CD4-positive, alpha-beta T cell treated with Interleukin-4 for 1 hour (primary cell): ENCODE measurements at places on chromosomes 12 and 14.

DNA sequence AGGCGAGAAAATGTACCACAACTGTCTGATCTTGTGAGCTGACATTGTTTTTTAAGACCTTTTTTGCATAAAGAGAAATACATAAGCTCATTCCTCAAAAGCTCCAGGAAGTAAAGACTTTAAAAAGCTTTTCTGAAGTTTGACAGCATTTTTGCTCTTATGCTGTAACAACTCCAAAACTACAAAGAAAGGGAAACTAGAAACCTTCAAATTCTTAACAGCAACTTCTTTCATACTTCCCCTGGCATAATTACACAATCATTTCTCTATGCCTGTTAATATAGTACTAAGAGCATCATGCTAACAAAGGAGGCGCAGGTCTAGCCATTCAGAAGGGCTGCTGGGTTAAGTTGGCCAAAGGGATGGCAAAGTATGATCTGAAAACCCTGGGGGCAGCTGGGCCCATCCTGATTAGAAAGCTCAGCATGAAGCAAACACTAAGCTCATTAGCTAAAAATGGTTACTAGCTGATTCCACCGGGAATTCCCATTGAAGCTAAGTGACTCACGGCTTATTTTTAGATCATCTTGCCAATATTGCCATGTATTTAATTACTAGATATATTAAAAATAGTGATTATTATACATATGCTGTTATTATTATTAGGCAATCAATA, 26.1 kb upstream of the ANP32D start:
- no peak for DNase-seq

DNA sequence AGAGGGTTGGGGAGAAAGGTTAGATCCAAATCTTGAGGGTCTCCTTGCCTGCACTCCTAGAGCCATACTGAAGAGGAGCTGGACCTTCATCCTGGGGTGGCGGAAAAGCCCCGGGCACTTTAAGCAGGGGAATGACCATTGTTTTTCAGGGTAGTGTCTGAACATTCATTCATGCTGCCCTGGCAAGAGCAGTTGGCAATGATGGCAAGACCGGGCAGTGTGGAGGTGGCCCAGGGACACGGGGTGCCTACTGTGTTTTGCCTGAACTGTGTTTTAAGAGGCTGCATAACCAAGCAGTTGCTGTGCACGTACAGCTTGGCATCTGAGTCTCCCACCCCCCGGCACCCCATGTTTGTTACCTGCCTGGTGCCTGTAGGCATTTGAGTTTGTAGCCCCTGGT, 14.7 kb downstream of the TPCN1 start:
- no peak for DNase-seq

- DNase-seq: no peak
Observed at GRCh38 chr14:74628418-74628817, 16.4 kb upstream of the LTBP2 start.

GRCh38 chr12:103382119-103382518, 113.6 kb downstream of the C12orf42 start:
- no peak for DNase-seq

DNA sequence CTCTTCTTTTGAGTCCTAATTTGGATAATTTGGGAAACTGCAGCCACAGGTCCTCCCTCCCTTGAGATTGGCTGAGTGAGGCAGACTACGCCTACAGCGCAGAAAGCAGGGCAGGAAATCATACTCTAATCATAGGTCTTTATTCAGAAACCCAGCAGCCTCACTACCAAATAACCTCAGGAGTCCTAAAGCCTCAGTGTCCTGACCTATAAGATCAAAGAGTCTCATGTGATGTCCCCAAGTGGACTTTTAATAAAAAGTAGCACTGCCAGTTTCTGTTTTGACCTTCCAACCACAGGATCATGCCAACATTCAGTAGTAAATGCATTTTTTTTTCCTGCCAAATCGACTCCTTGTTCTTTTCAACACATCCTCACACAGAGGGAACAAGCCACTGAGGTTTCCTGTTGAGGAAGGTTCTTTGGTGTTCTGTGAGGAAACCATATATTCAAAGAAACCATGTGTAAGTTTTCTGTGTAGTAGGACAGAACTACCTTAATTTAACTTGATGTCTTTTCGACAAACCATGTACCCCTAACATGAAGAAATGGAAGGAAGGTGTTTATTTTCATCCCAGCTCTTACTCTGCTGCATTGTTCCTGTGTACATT, 72.2 kb downstream of the VCPKMT start:
- peak; percentile 15 for DNase-seq

DNA sequence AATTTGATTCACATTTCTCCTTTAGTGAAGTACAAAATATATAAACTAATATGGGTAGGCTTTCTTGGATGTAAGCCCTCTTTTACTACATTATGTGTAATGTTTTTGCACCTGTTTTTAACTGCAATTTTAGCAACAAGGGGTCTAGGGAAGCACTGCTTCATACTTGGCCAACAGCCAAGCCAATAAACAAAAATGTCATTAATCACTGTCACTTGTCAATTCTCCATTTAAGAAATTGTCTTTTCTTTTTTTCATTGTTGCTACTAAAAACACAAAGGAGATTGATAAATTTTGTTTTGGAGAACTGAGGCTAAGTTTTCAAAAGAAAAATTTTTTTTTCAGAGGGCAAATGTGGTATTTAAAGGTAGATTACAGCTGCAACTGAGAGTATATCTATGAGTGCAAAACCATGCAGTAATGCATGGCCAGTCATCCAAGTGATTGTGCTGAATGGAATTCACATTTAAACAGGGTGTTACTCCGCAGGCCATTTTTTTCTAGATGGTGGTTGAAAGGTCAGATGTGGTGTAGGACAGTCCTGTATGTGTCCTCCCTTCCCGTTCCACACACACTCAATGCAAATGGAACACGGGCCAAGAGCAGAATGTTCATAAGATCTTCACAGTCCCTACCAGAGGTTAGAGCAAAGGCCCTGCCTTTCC, 503.0 kb upstream of the LMO3 start:
- no peak for DNase-seq

DNA sequence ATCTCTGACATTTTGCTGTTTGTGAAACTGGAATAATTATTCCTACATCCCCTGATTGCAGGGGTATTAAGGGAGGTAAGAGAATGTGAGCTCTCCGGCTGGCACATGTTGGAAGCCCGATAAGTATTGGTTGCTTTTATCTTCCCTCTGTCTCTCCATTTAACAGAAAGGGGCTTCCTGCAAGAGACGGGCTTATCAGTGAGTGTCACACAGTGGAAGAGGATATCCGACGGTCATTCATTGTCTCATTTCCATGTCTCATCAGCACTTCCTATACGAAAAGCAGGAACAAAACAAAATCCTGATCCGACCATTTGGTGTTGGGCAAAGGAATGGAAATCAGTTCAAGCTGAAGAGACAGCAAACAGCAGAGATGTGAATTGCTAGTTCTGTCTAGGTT, 10.7 kb downstream of the DYRK4 start:
- no peak for DNase-seq

DNA sequence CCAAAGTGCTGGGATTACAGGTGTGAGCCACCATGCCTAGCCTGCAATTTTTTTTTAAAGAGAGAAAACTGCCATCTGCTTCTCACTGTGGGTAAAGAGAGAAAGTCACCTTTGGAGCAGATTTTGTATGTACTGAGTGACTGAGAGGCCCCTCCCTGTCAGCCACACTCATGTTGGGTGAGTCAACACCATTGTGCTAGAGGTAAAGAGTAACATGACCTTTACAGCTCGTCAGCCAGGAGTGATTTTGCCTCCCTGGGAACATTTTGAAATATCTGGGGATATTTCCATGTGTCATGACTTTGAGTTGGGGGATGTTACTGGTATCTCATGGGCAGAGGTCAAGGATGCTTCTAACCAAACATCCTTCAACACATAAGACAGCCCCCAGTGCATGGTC, 115.2 kb downstream of the KSR2 start:
- DNase-seq: no peak

DNA sequence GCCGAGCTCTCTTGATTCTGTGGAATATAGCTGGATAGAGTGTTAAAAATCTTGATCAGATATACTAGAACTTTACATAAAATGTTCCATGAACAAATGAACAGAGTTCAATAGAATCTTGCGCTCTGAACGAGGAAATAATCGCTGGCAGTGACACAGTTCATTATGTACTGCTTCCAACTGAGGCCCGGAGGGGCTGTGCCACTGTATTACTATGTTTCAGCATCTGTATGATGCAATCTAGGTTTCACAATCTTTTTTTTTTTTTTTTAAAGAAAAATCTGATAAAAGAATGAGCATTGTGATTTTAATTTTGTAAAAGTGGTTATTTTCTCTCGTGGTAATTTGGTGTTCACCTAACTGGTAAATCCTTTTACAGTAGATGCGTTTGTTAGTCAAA, 77.2 kb downstream of the FERMT2 start:
- no peak for DNase-seq

- DNase-seq: no peak
Observed at GRCh38 chr14:90375934-90376333, 20.9 kb upstream of the CALM1 start.

GRCh38 chr14:37181441-37181840, 9.0 kb upstream of the SLC25A21 start:
- no peak for DNase-seq

DNA sequence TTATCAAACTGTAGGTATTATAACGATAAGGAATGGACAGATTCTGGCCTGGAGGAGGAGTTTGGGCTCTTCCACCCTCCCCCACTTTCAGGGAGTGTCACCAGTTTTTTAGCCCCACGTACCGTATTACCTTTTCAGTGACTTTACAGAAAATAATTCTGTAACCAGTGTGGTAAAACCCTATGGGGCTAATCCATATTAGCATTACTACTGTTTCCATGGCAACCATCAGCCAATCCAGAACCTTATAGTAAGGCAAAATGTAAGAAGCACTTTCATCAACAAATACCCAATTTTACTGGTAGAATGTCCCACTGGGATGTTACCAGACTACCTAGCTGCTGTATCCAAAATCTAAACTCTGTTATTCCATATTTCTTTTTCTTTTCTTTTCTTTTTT, 50.7 kb downstream of the BICDL1 start:
- no peak for DNase-seq

DNA sequence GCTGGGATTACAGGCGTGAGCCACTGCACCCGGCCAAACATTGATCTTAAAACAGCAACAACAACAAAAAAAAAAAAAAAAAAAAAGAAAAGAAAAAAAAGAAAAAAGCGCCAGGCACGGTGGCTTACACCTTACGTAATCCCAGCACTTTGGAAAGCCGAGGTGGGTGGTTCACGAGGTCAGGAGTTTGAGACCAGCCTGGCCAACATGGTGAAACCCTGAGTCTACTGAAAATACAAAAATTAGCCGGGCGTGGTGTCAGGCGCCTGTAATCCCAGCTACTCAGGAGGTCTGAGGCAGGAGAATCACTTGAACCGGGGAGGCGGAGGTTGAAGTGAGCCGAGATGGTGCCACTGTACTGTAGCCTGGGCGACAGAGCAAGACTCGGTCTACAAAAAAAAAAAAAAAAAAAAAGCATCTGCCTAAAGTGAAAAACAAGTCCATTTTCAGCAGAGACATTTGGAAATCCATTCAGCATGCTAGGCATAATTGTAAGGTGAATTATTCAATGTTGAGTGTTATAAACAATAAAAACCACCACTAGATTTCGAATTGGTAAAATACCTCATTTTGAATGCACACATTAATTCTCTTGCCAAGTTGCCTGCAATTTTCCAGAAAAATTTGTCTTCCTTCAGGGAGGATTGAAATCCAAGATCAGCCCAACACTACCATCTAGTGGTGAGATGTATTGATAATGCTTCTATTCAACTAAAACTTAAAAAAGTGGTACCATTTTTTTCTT, 8.0 kb upstream of the CERS5 start:
- DNase-seq: peak; percentile 69

DNA sequence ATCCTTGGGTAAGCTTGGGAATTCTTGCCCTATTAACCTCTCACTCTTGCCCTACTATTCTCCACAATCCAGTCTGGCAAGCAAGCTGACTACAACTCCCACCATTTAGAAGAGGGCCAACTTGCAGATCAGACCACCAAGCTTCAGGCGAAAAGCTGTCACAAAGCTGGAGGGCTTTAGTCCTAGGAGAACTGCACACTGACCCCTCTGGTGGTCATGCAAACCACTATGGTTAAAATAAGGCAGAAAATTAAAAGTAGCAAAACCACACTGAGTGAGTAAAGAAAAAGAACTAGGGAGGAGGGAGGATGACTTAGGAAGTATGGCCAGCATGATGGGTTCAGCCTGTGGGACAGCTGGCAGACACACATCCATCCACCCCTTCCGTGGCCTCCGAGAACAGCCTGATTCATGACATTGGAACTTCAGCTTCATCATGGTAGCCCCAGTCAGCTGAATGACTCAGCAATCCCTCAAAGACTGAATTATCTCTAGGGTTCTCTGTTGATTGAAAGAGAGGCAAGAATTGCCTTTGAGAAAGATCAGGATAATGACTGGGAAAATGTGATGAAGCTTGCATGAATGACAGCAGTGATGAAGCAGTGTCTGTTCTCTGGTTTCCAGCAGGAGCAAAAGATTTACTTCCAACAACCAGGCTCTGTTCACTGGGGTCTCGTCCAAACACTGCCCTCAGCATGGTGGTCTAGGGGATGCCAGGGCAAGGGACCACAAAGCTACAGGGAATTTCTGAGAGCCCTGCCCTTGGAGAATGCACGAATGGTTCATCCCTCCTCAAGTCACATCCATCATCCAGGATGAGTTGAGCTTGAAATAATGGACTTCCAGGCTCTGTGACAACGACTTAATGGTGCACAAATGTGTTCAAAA, 24.4 kb downstream of the PITPNM2 start:
- DNase-seq: no peak

DNA sequence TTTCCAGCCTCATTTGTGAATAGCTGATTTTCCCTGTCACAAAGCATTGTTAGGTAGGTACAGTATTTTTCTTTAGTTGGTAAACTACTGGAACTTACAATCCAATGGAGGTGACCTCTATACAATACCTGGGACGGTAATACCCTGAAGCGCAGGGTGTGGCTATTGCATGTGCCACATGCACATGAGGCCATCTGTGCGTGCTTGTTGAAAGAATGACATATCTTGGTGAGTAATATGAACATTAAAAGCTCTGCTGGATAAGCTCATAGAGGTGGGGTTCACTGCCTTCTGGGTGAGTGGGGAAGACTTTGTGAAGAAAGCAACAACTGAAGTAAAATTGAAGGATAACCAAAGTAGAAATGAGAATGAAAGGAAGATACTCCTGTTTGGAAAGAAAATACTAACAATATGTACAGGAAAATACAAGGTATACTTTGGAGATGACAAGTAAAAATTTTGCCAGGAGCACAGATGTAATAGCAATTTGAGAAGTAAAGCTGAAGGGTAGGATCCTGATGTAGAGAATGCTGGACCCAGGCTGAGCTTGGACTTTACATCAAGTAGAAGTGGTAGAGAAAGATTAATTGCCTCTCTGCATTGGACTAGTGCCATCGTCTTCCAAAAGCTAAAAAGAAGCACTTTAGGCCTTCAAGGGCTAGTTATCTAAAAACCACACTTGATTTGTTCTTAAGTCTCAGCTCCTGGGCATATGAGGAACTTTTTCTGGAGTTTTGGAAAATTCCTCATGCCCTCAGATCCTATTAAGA, 97.1 kb downstream of the SLC38A6 start:
- no peak for DNase-seq

GRCh38 chr12:99769396-99769980, 121.9 kb downstream of the GARIN6 start:
- DNase-seq: no peak

GRCh38 chr12:98259693-98260092, 255.7 kb upstream of the TMPO start:
- DNase-seq: no peak
